ENCODE measurements at places on chromosomes 6 and 20.

DNA sequence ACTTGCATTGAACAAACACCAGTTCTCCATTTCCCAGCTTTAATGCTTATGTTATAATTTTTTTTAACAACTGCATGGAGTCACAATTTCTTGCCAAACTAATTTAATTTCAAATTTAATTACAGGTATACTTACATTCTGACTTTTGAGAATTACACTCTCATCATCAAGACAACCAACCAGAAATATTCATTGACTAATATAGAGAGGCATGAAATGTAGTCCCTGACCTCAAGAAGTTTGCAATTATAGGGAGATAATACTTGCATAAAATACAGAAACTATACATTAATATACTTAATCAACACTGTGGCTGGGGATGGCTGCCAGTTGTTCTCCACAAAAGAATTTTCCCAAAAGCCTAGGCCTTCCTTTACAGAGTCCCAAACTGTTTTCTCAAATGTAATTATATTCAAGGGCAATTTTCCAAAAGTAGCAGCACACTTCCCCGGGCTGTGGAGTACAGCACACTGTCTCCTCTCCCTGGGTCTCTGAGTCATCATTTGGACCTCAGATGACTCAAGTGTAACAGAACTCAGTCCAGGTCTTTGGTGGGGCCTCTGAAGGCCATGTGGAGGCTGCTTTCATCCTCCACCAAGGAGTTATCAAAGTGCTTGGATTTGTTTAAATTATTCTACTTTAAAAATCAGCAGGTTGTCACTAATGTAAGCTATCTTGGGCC is 114.1 kb downstream of the KIF16B start:
- no peak for DNase-seq

GRCh38 chr6:160919723-160920440 is 71.7 kb upstream of the MAP3K4 start:
- no peak for DNase-seq

DNA sequence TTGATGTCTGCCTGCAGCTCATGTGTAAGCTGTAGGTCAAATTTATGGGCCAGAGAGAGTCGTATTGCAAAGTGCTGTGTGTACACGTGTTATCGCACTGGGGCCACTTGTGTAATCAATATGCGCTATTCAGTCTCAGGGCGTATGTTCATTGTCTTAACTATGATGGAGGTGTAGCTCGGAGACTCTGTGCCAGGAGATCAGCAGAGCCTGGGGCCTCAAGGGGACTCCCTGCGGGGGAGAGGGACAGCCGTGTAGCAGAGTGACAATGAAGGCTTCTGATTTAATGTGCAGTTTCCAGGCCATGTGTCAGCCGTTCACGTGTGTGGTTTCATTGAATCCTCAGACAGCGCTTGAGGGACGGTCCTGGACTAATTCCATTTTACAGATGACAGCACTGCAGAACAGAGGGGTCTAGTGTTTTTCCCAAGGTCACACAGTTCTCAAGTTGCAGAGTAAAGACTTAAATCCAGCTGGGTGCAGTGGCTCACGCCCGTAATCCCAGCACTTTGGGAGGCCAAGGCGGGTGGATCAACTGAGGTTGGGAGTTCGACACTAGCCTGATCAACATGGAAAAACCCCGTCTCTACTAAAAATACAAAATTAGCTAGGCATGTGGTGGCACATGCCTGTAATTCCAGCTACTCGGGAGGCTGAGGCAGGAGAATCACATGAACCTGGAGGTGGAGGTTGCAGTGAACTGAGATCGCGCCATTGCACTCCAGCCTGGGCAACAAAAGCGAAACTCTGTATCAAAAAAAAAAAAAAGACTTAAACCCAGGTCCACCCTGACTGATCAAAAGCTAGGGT is 242.5 kb downstream of the PREX1 start:
- DNase-seq, result no peak

- no peak for DNase-seq
These were observed 44.7 kb downstream of the FRK start for GRCh38 chr6:116015983-116016382.

GRCh38 chr20:37640600-37641561 is 52.9 kb upstream of the CTNNBL1 start:
- no peak for DNase-seq

GRCh38 chr6:168033791-168034190 is 36.3 kb downstream of the KIF25 start:
- DNase-seq, result no peak

- no peak for DNase-seq
These were observed 14.9 kb upstream of the ZFAND3 start for GRCh38 chr6:37804586-37804985.

GRCh38 chr20:19073584-19074218 is 138.7 kb upstream of the SLC24A3 start:
- DNase-seq, result no peak

GRCh38 chr20:11777387-11778205 is 140.1 kb upstream of the BTBD3 start:
- DNase-seq, result no peak

DNA sequence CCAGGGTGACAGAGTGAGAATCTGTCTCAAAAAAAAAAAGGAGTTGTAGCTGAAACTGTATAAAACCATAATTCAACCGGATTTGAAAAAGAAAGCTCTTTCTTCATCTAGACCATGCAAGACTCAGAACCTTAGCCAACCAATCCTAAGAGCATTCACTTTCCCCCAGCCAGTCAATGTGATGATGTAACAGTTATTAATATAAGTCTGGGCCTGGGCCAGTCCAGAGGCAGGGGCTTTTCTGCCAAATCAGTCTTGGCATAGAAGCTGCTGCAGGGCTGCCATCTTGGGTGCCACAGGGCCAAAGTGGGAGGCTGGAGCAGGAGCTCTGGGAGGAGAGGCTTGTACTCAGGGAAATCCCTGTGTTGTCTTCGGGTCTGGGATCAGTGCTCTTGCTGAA is 288.4 kb downstream of the CLIC5 start:
- DNase-seq, result no peak

GRCh38 chr20:24403406-24403805 is 66.0 kb upstream of the SYNDIG1 start:
- DNase-seq, result no peak

GRCh38 chr6:32327103-32327502 is 44.6 kb downstream of the TSBP1 start:
- DNase-seq, result no peak

- no peak for DNase-seq
These were observed 2.1 kb downstream of the PTPRT start for GRCh38 chr20:43187476-43188233.

DNA sequence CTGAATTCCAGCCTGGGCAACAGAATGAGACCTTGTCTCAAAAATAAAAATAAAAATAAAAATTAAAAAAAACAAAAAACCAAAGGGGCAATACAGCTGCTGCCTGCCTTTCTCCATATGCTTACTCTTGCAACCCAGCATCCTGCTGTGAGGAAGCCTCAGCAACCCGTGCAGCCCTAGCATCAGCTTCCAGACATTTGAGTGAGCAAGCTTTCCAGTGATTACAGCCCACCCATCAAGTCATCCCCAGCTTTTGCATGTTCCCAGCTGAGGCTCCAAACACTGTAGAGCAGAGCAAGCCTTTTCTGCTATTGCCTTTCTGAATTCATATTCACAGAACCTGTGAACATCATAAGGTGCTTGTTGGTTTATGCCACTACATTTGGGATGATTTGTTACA is 93.8 kb downstream of the SASH1 start:
- no peak for DNase-seq

- DNase-seq, result no peak
These were observed 93.9 kb upstream of the FOXC1 start for GRCh38 chr6:1515781-1516180.

DNA sequence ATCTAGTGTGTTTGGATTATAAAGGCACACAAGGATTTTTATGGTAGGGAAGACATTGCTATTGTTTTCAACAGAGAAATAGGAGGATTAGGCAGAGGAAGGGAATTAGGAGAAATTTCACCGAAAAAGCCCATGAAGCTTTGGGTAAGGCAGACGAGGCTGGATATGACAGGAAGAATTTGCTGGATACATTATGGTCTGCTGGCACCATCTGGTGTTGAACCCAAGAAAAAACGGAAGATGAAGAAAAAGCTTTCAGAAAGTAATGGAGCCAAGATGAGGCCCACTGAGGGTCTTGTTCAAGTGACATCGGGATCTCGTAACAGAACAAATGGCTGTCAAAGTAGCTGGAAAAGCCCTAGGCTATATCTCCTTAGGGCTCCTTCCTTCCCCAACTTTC is 56.5 kb downstream of the OR2J2 start:
- no peak for DNase-seq

DNA sequence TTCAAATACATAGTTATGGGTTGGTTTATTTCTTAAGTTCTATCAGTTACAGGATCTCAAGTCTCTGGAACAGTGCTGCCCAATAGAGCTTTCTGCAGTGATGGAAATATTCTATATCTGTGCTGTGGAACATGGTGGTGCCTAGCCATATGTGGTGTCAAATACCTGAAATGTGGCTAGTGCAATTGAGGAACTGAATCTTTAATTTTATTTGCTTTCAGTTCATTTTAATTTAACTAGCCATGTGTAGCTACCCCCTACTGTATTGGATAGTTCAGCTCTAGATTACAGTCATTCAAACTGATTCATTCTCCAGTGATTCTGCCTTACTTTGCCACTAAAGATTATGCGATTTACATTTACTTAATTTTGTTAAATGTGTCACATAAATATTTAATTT is 503.2 kb downstream of the CDKAL1 start:
- DNase-seq, result no peak

GRCh38 chr6:119800526-119800925 is 451.0 kb upstream of the MAN1A1 start:
- no peak for DNase-seq

- DNase-seq, result no peak
These were observed 100.9 kb downstream of the MYB start for GRCh38 chr6:135281964-135282363.

- no peak for DNase-seq
These were observed 110.6 kb downstream of the FNDC1 start for GRCh38 chr6:159279790-159280277.

DNA sequence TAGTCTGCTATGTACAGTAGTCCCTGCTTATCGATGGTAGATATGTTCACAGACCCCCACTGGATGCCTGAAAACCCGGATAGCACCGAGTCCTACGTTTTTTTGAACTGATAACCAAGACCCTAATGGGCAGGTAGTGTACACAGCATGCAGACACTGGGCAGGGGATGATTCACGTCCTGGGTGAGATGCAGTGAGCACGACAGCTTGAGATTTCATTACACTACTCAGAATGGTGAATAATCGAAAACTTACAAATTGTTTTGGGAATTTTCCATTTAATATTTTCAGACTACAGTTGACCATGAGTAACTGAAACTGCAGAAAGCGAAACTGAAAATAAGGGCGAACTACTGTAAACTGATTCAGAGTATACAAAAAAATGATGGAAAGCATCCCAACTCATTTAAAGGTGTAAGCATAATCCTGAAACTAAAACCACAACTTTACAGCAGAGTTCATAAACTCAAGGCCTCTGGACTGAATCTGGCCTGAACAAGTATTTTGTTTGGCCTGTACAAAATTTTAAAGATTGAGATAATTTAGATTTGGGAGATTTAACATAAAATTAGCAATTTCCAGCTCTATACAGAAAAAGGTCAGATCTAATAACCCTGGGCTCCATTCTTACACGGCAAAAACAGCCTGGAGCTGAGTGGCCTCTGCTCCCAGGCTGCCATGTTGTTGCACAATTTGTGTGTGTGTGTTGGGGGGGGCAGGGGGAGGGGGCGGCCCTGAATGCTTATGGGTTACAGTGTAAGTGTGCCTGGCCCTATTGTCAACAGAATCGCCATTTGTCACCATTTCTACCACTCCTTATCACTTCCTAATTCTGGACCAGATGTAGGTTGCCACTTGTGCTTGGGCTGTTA is 34.9 kb downstream of the RNF24 start:
- no peak for DNase-seq

GRCh38 chr20:3350422-3350821 is 57.0 kb downstream of the DNAAF9 start:
- no peak for DNase-seq

- DNase-seq, result no peak
These were observed 57.6 kb upstream of the FOXP4 start for GRCh38 chr6:41488433-41489119.

DNA sequence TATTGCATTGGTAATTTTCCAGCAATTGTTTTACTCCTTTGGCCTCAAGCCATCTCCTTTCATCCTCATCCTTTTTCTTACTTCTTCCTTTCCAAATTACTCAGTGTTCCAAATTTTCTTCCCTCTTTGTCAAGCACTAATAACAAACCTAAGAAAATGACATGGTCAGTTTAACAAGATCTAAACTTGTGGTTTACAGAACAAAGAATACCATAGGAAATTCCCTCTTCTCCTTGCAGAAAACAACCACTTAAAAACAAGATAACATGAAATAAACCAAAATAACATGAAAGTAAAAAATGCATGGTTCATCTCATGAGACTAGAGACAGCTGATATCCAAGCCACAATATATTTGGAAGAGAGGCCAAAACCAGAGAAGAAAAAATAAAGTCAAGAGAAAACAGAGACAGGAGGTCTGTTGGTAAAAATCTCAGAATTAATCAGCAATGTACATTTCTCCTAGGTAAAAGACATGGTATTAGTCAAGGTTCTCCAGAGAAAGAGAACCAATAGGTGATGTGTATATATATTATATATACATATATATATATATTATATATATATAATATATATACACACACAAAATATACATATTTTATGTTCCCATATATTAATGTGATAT is 51.0 kb upstream of the SENP6 start:
- no peak for DNase-seq

DNA sequence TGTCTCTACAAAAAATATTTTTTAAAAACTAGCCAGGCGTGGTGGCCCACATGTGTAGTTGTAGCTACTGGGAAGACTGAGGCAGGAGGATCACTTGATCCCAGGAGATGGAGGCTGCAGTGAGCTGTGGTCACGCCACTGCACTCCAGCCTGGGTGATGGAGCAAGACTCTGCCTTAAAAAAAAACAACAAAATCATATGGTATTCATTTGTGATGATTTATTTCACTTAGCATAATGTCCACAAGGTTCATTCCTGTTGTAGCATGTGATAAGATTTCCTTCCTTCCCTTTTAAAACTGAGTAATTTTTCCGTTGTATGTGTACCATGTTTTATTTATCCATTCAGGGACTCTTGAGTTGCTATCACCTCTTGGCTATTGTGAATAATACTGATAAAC is 26.2 kb downstream of the TMEM170B start:
- no peak for DNase-seq

DNA sequence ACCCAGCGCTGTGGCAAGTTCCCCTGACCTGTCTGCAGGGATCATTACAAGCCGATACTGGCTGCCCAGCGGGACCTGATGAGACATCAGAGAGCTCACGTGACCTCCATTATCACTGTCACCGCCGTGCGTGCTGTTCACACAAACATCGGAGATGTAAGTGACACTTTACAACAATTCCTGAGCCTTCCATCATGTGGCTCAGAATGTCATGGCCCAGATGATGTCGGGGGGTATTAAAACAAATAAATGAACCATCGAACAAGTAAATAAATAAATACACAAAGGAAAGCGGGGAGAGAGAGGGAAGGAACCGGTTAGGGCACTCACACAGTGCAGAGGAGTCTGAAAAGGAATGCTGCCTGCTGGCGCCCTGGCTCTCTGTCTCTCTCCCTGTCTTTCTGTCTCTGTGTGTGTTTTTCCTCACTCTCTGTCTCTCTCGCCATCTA is 195.1 kb downstream of the BMP7 start:
- DNase-seq, result no peak

All from T-helper 1 cell (primary cell).